ENCODE measurements at places on chromosomes 6 and 20.

DNA sequence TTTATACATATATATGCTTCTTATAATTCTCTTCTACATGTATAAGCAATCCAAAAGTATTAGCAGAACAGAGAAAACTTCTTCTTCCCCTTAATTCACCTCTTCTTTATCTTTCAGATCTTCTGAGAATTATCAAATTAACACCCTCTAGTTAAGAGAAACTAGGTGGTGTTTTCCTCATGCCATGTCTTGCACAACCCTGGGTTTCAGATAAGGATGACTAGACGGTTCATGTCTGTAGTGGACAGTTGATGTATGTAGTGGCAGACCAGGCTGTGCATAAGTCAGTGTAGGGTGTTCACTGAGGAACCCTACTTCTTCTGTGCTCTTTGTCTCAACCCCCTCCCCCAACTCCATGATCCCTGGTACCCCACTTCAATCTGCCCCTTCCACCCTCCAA, 187.3 kb downstream of the SAMD5 start:
- DNase-seq: no peak

DNA sequence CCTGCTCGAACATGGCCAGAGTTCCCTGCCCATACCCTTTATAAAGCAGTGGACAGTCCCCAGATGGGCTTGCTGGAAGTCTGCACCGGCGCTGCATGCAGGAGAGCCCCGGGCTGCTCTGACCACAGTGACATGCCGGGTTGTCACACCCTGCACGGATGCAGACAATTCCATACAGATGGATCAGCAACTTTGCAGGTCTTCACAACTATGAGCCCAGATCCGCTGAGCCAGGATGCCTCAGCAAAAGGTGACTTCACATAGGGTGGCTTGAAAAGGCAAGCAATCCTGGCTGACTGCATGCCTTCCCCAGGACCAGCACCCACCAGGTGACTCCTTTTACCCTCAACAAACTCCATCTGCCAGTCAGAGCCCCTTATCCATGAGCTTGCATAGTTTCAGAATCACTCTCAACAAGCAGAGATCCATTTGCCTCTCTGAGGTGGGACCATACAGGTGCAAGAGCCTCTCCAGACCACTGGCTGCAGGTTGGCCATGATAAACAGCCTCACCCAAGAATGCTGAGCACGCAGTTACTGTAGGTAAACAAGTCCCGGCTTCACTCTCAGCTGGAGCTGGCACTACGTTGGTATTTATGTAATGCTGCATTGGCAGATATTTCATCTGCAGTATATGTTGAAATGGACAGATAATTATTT, 183.0 kb upstream of the QKI start:
- no peak for DNase-seq

GRCh38 chr6:12645941-12646340, 70.6 kb upstream of the PHACTR1 start:
- no peak for DNase-seq

DNA sequence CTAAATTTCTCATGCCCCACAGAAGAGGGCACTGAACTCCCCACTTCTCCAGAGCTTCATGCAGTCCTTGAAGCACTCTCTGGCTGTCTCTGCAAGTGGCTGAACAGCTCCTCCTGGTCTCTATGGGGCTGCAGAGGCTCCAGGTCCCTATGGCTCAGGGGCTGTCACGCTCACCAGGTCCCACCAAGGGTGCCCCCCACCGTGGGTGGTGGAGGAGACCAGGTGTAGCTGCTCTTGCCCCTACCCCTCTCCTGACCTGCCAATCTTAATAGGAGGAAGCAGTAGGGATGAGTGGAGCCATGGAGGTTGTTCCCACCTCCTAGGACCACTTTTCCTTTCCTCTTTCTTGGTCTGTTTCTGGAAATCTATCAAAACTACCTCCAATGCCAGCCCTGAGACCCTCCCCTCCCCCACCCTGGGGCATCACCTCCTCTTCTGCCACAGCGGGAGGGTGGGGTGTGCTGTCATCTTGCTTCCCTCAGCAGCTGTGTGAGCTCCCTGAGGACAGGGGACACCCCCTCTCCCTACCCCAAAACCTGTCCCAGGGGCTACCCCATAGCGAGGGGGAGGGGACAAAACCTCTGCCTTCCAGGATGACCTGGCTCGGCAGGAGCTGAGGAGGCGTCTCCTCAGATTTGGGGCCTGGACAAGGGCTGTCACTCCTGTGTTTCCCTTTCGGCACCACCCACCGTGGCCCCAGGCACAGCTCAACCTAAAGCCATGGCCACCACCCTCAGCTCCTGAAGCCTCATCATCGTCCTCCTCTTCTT, 12.0 kb upstream of the RAET1E start:
- no peak for DNase-seq

GRCh38 chr20:6693178-6693807, 74.2 kb upstream of the BMP2 start:
- no peak for DNase-seq

DNA sequence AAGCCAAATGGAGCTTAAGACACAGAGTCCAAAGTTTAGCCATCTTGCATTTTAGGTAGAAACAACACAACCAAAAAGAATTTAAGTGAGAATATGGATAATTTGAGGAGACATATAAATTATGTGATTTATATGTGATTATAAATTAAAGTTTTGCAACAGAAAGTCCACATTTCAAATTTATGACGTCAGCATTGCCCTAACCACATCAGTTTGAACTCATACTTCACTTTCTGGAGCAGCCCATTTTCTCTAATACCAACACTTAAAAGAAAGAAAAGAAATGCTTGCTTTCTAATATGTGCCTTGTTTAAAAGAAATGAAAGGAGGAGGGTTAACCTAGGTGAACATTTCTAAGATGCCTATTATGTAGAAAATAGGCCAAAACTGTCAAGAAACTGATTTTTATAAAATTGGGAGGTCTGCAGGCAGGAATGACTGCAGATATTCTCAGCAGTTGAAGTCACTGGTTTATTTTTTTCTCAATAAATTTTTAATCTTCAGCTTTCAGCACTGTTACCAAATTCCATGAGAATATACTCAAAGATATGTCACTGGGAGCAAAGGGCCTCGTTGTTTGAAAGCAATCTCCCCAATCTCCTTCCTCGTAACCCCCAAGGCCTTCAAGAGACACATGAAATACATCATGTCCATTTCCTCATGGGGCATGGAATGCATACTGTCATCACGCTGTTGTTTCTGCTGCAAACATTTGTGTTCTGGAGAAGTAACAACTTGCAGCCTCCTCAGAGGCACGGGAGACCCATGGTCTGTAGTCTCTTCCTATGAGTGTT, 137.8 kb downstream of the SOD2 start:
- no peak for DNase-seq

DNA sequence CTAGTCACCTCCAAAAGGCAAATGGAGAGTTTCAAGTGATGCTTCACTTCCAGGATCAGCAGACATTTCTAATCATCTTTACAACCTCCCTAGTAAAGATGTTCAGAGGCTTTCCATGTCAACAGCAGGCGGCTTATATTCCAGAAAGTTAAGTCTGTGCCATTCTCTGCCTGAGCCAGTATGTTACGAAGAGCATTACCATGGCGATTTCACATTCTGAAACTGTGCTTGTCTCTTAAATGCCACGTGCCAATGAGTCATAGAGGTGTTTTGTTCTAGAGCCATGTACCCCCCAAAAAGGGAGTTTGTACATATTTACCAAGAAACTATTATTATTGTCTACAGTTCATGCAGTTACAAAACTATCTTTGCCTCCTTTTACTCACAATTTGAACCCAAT, 319.5 kb downstream of the FOXA2 start:
- DNase-seq: no peak

DNA sequence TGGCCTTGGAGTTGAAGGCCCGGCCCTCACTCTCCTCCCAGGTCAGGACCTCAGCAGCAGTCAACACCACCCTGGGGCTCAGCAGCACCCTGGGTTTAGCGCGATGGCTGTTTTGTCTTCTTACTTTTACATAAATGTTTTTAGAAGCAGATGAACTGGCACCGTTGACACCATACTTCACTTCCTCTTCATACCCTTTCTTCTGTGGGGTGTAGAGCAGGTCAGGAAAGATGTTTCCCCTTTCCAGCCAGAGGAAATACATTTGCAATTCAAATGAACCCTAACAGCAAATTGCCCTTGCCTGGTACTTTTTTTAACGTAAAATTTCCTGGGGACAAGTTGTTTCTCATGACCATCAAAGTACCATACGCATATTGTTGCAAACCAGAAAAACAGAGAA, 54.7 kb upstream of the SNX9 start:
- no peak for DNase-seq

- no peak for DNase-seq
Observed at GRCh38 chr20:33370291-33370690, 31.0 kb downstream of the CDK5RAP1 start.

DNA sequence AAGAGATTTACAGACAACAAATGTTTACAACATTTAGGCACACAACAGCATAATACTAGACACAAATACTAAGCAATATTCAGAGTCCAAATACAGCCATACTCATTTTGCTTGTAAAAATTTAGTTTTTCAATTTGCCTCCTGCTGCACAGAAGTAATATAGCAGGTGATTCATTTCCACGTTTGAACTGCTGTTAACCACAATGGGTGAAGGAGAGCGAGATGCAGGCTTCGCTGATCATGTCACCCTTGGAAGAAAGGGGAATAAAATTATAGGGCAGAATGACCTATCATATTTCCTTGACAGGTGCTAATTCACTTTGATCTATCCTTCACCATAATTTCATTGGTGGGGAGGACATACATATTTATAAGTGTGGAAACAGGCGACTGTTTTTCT, 643.8 kb upstream of the AGPAT4 start:
- DNase-seq: no peak

- DNase-seq: no peak
Observed at GRCh38 chr6:18835976-18836375, 448.8 kb downstream of the RNF144B start.

- DNase-seq: no peak
Observed at GRCh38 chr6:88730611-88731011, 232.8 kb downstream of the RNGTT start.

DNA sequence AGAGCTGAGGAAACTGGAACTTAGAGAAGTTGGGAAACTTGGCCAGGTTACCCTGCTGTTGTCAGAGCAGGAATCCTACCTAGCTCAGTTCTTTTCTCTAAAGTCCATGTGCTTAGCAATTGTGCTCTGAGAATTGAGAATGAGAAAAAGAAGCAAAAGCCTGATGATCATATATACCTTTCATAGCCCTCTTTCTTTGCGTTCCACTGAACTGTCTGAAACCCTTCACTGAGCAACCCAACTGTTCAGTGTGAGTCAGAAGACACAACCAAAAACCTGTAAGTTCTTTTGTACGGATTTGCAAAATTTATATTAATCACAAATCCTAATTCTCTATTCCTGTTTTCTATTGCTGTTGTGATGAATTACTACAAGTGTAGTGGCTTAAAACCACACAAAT, 80.6 kb downstream of the PHF3 start:
- no peak for DNase-seq

DNA sequence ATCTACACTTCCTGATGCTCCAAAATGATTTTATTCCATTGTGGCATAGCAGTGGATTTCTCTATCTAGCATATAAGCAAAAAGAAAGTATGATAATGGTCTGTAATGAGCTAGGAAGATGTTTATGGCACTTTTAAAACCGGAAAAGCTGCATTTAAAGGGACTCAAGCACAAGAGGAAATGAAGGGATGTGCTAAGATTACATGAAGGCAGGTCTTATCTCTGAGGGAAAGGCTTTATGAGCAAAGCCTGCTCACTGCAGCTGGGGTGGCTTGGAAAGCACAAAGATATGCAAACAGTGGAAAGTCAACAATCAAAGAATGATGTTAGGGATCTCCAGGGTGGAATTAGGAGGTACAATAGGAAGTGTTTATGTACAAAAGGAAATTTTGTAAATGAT, 138.2 kb downstream of the TENT5A start:
- no peak for DNase-seq

- peak; percentile 27 for DNase-seq
Observed at GRCh38 chr6:118283766-118284165, 264.3 kb upstream of the PLN start.

- no peak for DNase-seq
Observed at GRCh38 chr6:105921781-105922180, 164.4 kb upstream of the PRDM1 start.

GRCh38 chr6:56520218-56520617, 122.5 kb downstream of the DST start:
- DNase-seq: no peak

DNA sequence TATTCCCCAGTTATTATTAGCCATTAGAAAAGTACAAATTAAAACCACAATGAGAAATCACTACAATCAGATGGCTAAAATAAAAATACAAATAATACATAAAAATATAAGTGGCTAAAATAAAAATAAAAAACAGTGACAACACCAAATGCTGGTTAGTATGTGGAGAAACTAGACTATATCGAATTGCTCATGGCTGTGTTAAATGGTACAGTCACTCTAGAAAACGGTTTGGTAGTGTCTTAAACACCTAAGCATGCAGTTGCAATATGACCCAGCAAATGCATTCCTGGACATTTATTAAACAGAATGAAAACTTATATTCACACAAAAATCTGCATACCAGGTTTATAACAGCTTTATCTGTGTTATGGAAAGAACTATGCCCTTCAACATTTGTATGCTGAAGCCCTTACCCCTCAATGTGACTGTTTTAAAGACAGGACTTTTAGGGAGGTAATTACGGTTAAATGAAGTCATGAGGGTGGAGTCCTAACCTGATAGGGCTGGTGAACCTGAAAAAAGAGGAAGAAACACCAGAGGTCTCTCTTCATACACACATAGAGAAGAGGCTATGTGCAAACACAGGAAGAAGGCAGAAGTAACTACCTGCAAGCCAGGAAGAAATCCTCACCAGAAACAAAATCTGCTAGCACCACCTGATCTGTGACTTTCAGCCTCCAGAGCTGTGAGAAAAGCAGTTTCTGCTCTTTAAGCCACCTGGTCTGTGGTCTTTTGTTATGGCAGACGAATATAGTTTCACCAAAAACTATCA, 84.9 kb downstream of the ASCC3 start:
- DNase-seq: no peak

DNA sequence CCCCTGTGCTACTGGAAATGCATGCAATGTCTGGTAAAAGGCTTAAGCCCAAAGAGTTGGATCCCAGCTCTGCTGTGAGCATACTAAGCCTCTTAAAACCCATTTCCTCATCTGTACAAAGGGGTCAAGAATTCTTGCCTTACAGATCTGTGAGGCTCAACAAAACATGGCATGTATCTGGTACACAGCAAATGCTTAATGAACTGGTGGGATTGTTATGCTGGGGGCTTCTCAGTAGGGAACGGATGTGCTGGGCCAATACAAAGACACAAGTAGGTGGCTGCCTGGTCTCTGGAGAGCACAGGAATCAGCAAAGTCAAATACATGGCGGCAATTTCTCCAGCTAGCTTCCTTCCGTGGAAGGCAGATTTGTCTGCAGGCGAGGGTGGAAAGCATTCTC, 62.3 kb downstream of the LAMP5 start:
- DNase-seq: no peak

- DNase-seq: no peak
Observed at GRCh38 chr20:21501184-21501583, 12.7 kb downstream of the NKX2-2 start.

- no peak for DNase-seq
Observed at GRCh38 chr6:80287607-80288006, 181.1 kb downstream of the BCKDHB start.

DNA sequence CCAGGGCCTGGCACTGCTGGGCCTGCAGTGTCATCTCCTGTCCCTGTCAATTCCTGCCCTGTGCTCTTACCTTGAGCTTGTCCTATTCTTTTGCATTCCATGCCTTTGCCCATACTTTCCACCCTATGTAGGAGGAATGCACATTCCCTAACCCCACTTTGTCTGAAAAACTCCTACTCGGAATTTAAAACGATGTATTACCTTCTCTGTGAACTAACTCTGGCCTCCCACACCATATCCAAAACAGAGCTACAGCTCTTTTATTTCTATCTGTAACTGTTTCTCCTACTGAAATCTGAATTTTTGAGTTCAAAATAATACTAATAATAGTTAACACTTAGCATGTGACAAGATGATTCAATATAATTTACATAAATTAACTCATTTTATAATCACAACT, 353.7 kb downstream of the FRK start:
- no peak for DNase-seq
